DMS53 (cell line): ENCODE measurements at places on chromosomes 3 and 15.

DNA sequence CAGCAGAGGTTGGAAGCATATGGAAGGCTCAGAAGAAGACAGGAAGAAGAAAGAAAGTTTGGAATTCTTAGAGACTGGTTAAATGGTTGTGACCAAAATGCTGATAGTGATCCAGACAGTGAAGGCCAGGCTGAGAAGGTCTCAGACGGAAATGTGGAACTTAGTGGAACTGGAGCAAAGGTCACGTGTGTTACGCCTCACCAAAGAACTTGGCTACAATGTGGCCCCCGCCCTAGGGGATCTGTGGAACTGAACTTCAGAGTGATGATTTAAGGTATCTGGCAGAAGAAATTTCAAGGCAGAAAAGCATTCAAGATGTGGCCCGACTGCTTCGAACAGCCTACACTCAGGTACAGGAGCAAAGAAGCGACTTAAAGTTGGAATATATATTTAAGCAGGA lies 83.1 kb downstream of the MYO5A start:
- no peak for DNase-seq

DNA sequence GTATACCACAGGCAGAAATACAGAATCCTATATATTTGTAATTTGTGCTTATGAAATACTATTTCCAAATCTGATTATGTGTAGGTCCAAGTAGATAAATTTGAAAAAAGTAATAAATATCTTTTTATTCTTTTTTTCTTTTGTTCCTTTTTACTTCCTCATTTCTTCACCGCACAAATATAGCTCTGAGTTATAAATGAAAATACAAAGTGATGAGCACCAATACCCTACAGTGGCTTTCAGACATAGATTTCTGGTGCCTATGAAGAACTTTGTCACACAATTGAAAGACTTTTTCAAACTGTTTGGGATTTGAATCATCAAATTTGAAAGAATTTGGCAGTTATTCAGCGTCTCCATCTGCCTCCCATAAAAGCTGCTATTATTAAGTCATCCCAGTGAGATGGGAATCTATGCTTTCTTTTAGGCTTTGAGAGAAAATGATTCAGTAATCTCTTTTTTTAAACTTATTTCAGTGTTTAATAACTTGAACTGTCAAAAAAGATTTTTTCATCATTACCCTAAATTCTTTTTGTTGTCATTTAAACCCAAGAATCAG lies 363.6 kb upstream of the GOLIM4 start:
- no peak for DNase-seq

- no peak for DNase-seq
Measured at GRCh38 chr3:82194870-82195269, 433.4 kb upstream of the GBE1 start.

GRCh38 chr15:45644437-45644836 lies 9.6 kb downstream of the SQOR start:
- no peak for DNase-seq

- peak; percentile 33 for DNase-seq
Measured at GRCh38 chr15:74196175-74196574, 6.4 kb downstream of the STRA6 start.

DNA sequence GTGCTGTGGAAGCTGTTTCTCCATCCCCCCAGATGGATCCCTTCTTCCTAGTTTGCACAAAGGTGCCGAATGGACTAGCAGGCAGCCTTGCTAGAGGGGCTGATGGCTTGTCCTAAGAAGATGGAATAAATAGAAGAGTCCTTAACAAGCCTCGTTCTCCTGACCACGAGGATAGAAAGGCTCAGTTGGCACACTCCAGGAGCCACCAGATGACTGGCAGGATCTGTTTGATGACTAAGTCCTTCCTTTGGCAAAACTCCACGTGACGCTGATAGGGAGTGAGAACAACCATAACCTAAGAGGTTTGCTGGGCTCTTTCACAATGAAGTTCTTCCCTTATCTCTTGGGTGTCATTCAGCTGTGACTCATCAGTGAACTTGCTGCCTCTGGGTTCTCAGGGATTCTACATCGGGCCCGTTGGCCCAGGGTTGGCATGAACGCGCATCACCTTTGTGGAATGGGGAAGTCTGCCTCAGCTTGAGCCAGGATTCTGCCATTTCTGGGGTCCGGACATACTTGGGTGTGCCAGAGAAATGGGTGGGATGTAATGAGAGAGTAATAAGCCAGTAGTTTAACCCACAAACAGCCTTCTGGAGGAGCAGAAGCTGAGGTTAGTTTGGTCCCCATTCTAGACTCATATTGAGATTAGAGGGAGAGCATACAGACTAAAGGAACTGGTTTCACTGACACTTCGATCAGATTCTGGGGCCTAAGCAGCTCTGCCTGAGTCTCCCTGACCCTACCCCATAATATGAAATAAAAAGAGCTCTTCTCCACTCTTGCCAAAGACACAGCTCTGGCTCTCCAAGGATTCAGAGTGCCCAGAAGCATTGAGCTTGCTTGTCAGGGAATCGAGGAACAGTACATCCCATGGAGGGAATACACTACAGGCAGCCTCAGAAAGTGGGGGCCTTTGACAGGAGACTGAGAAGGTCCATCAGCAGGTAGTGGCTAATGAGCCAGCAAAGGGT lies 2.0 kb upstream of the MELTF start:
- DNase-seq = no peak

- DNase-seq = peak; percentile 76
Measured at GRCh38 chr3:20039765-20040547, at the start of gene KAT2B. Gene KAT2B, plus strand, starts transcription at chr3:20040446. Its CDS starts 32 bp downstream, at chr3:20040478.

GRCh38 chr3:50450209-50450921 lies 53.1 kb downstream of the CACNA2D2 start:
- peak; percentile 59 for DNase-seq

DNA sequence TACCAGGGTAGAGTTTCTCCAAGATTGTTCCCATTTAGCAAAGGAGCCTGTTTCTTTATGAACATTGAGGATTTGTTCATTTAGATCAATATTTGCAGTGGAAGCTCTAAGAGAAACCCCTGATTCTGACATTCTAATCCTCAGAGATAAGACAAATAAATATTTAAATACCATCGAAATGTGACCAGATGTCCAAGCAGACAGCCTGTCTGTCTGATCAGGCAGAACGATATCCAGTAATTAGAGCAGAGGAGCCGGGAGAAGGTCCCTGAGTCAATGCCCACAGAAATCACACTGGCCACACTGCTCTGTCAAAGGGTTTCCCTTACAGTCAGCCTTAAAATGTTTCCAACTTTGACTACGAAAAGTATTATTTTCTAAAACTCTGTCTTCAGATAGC lies 15.7 kb upstream of the ARPIN start:
- DNase-seq = no peak

DNA sequence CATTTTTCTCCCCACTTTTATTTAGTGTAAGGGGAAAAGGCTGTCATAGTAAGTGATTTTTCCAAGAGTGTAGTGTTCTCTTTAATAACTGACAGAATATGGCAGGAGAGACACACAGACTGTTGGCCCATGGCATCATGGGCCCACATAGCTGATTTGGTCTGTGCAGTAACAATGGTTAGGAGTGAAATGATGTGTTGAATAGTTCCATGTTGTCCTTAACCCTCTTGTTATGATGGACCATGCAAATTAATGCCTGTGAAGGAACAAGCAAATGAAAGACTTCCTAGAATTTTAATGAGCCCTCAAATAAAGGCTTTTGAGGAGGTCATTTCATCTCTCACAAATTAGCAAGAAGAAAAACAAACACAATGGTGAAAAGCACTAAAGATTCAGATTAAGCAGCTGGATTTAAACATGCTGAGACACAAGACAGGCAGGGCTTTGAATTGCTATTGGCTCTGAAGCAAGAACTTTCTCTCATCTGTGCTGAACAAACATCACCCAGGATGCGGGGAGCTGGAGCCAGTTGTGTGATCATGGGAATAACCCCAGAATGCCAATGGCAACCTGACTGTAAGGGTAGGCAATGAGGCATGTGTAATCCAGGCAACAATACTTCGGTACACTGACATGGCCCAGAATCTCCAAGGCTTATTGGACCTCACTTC lies 136.7 kb upstream of the VEPH1 start:
- no peak for DNase-seq

- DNase-seq = no peak
Measured at GRCh38 chr15:70345251-70346019, 247.7 kb upstream of the TLE3 start.

GRCh38 chr3:155285936-155286335 lies 7.5 kb downstream of the STRIT1 start:
- no peak for DNase-seq

DNA sequence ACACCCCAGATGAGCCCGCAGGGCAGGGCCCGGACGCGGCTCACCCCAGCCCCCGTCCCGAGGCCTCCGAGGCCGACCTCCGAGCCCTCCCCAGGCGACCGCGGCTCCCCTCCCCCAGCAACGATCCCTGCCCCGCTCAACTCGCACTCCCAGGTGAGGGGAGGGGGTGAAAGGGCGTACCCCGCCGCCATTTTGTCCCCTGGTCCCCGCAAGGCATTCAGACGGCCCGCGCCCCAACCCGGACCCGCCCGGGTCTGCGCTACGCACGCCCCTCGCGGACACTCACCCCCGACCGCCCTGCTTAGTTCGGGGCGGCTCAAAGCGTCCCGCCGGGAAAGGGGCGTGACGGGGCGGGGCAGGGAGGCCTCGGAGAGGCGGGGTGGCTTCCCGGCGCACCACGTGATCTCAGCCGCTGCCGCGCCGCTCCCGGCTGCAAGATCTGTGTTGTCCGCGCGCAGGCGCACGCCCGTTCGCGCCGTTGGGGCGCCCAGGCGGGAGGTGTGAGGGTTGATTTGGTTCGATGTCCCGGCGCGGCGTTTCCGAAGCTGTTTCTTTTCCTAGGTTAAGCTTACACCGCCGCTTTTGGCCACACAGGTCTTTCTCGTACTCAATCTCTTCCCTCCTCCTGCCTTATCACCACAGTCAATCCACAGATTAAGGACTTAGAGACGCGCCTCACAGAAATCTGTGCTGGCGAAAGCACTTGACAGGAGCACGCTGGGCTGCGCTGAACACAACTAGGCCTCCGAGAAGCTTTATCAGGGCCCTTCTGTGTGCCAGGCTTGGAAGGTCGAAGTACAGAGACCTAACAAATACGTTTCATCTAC lies at the start of gene SCAPER:
TSS of gene SCAPER (minus strand) at position 328 of the 827 bp plus-strand sequence. CDS start 21,523 bp downstream, outside the sequence.
- DNase-seq = peak; percentile 91

DNA sequence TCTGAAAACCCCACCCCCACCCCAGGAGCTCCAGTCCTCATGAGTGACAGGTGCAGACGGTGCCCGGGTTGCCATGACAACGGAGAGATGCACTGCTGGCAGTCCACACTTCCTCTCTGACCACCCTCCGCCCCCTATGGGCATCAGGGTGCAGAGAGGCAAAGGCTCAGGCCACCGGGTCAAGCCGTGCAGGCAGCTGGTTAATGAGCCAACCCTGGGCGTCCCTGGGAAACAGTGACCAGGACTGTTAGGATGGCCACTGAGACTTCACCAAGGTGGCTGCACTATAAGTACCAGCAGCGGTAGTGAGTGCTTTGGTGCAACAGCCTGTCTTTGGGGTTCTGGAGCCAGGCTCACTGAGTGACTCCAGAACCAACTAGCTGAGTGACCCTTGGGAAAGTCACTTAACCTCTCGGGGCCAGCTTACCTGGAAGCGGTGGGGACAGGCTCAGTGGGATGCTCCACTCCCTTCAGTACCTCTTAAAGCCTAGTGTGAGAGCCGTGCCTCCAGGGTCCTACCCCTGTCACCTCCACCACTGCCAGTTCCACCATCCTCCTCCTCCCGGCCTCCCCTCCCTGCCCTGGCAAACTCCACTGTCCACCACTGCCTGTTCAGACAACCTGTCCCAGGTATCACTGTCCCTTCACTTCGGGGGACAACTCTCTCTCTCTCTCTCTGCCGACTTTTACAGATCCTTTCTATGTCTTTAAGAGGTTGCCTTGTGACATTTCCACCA lies 121.0 kb upstream of the PRR20G start:
- DNase-seq = peak; percentile 51

- no peak for DNase-seq
Measured at GRCh38 chr3:8491271-8492144, 10.1 kb upstream of the LMCD1 start.

DNA sequence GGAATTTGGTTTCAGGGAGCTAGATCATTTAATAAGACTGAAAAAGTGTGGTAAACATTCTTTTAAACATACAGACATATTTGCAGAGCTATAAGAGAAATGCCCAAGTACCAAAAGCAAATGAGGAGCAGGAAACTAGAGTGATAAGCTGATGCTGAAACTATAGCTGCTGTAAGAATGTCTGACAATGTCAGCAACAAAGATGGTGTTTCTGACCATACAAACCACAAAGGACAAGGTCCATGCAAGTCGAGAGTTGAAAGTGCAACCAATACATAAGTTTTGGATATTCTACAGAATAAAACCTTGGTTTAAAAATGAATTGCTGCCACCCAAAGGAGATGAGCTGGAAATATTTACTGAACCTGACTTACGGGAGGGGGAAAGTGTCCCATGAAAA lies 610.2 kb downstream of the TBL1XR1 start:
- DNase-seq = no peak

DNA sequence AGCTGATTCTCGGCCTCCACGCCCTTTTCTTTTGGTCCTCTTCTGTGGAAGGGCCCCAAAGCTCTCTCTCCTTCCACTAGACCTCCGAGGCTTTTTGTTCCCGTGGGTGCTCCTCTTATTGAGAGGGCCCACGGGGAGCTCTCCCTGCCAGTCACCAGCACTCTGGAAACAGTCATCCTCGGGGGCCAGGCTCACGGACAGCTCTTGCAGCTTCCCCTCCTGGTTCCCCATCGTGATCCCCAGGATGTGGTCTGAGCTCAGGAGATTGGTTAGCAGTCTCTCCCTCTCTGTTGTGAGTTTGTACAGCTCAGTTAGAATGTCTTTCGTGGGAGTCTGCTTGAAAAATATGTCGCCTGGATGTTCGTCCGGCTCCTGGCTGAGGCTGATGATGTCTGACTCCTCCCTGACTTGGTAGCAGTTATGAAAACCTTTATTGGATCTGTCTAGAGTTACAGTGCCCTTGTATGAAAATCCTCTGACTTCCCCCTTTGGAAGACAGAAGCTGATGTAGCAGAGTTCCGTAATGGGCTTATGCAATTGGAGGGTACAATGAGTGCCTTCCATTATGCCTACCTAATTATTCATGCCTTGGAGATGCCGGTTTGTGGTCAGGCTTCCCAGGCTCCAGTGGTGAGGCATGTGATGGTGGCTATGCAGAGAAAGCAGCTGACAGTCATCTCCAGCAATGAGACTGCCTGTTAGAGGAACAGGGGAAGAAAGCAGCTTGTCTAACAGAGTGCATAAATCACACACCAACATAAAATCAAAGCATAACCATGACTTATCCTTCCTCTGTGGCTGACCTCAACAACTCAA lies 40.0 kb downstream of the FMN1 start:
- DNase-seq = no peak

DNA sequence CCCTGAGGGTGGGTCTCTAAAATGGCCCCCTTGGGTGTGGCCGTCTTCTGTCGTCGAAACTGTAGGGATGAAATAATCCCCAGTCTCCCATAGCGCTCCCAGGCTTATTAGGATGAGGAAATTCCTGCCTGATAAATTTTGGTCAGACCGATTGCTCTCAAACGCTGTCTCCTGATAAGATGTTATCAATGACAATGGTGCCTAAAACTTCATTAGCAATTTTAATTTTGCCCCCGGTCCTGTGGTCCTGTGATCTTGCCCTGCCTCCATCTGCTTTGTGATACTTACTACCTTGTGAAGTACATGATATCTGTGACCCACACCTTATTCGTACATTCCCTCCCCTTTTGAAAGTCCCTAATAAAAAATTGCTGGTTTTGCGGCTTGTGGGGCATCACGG lies 5.1 kb upstream of the RAB7A start:
- no peak for DNase-seq
